Neural progenitor cell (in vitro differentiated cells): ENCODE measurements at places on chromosomes 12 and 14.

DNA sequence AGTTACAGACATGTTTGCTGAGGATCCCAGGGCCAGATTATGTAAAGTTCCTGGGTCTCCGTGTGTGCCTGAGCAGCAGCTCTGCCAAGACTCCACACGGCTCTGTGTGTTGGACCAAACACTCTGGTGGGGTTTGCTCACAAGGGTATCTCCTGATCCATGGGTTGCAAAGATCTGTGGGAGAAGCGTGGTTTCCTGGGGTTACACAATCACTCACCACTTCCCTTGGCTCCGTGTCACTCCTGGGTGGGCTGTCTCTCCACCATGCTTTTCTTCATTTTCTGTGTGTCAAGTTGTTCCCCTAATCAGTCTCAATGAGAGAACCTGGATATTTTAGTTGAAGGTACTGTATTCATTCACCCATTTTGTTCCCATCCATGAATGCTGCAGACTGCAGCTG, 1088.8 kb downstream of the FSCB start:
- DNase-seq: no peak

DNA sequence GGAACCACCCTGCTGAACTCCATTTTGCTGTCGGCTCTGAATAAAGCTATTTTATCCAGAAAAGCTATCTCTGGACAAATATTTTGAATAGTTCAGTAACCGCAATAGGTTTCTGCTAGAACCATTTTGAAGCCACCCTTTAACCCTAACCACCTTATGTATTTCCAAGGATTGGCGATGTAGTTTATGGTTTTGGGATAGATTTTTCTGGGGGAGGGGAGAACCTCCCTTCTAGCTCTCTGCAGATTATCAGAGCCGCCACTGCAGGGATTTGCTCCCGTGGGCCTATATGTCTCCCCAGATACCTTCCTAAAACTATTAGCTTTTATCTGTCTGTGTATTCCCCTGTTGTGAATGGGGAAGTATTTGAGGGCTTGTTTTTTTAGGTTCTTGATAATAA, 1.8 kb upstream of the TUBA1B start:
- no peak for DNase-seq

- no peak for DNase-seq
Measured at GRCh38 chr14:90739318-90740068, 76.7 kb downstream of the TTC7B start.

- DNase-seq: peak; percentile 76
Measured at GRCh38 chr12:120972870-120973543, 5.3 kb upstream of the HNF1A start.

- DNase-seq: peak; percentile 52
Measured at GRCh38 chr14:56733396-56733795, 76.9 kb downstream of the OTX2 start.

DNA sequence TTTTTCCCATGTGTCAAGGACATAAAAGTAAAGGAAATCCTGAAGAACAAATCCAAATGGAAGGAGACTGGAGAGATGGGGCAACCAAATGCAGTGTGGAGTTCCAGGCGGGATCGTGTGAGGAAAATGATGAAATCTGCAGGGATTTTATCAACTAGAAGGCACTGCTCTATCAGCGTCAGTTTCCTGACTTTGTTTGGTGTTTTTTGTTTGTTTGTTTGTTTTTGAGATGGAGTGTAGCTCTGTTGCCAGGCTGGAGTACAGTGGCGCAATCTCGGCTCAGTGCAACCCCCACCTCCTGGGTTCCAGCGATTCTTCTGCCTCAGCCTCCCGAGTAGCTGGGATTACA, 43.3 kb upstream of the GPR132 start:
- no peak for DNase-seq

DNA sequence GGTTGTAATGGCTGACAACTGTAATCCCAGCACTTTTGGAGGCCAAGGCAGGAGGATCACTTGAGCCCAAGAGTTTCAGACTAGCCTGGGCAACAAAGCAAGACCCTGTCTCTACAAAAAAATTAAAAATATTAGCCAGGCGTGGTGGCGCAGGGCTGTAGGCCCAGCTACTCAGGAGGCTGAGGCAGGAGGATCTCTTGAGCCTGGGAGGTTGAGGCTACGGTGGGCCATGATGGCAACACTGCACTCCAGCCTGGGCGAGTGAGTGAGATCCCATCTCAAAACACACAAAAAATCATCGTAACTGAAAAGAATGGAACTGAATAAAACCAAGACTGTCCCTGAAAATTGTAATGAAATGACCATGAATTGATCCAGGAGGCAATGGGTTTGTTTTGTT, 6.1 kb downstream of the CAMKK2 start:
- no peak for DNase-seq

DNA sequence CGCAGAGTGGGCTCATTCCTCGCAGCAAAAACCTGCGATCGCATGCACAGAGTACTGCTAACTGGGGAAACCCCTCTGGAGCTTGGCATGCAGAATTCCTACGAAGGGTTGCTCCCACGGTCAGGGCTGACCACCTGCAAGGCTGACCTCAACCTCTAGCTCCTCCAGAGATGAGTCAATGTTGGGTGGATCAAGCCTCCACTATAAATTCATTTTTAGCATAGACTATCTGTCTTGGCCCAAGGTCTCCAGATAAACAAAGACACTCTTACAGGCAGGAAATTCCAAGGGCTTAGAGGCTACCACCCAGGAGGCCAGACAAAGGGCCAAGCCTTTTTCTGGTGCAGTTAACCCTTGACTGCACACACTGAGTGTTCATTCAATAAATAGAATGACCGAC, 296.5 kb downstream of the TMEM132D start:
- DNase-seq: peak; percentile 88

DNA sequence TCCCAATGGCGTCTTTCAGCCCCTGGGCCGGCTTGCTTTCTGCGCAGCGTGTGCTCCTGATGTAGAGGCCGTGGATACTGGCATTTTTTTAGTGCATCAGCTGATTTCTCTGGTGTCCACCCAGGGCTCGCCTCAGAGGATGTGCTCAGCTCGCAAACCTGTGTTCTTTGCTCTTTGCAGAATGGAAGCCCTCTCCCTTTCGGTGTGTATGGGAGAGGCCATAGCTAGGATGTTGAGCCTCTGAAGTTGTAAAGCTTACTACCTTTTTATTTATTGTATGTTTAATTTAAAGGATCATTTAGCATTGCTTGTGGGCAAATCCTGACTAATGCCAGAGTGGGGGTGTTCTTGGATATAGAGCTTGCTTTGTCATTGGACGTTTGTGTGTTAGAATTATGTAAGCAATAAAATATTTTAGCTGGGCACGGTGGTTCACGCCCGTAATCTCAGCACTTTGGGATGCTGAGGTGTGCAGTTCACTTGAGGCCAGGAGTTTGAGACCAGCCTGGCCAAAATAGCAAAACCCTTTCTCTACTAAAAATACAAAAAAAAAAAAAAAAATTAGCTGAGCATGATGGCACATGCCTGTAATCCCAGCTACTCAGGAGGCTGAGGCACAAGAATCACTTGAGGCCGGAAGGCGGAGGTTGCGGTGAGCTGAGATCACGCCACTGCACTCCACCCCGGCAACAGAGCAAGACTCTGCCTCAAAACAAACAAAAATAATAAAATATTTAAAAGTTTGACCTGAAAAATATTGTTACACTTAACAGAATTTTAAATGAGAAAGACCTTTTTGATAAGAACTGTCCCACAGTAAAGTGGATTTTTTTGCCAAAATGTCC, 52.6 kb upstream of the MMP17 start:
- no peak for DNase-seq

- DNase-seq: no peak
Measured at GRCh38 chr14:50998612-50999011, 54.3 kb upstream of the PYGL start.

- peak; percentile 77 for DNase-seq
Measured at GRCh38 chr14:88551094-88551870, 3.5 kb downstream of the PTPN21 start.

DNA sequence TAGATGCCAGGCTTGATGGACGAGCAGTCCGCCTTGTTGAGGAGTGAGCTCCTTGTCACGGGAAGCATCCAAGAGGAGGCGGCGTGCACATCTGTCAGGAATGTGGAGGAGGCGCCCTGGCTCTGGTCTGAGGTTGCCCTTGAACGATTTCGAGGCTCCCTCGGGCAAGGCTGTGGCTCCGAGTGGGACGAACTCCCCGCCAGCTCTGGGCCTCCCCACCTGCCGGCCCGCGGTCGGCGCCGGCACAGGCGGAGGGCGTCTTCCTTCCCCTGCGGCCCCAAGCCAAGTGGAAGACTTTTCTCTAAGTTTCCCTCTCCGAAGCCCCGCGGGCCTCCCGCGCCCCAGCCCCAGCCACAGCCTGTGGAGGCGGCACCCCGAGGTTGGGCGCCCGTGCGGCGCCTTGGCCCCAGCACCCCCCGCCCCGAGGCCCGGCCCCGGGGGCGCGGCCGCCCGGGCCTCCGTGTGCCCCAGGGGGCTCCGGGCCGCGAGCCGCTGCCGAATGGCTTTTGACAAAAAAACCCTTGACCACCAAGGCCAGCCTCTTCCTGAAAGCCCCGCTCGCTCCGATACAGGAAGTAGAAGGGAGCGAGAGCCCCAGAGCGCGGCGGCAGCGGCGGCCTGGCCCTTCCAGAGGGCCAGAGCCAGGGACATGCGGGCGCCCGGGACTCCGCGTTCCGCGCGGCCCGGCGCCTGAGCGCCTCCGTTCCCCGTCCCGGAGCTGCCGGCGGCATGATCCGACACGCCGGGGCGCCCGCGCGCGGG, at the start of gene RIN3:
Gene RIN3 (plus strand): TSS at position 578 of the 762 bp plus-strand sequence. CDS start 152 bp downstream, at position 730.
- peak; percentile 78 for DNase-seq

- no peak for DNase-seq
Measured at GRCh38 chr14:103223818-103224352, 100.6 kb downstream of the TNFAIP2 start.

GRCh38 chr14:104660597-104660996, 28.8 kb upstream of the INF2 start:
- DNase-seq: no peak

- DNase-seq: no peak
Measured at GRCh38 chr12:132170637-132171292, 26.5 kb downstream of the NOC4L start.

- no peak for DNase-seq
Measured at GRCh38 chr12:130478786-130479185, 141.1 kb downstream of the PIWIL1 start.

- no peak for DNase-seq
Measured at GRCh38 chr12:61916831-61917230, 343.4 kb upstream of the USP15 start.

DNA sequence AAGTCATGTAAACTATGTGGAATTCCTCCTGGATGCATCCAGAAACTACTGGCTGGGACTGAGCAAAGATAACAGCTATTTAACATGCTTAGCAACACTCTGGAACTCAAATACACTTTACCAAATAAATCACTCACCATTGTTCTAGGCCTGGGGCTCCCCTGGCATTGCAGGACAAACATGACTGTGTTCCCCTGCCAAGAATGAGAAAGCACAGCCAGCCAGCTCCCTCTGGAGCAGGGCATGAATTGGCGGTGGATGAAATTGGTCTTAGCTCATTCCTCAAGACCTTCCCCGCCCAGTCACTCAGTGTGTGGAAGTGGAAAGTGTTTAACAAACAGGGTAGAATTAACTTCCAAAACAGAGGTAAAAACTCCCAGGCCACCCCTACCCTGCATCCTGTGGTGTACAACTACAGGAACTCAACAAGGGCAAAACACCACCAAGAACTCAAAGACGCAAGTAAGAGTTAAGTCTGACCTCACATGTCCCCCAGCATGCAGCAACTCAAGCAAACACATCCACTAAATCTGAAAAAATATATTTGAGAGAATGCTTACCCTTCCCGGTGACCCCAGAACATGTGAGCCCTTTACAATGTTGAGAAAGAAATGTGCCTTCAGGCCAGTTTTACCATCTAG, 58.4 kb upstream of the BDKRB2 start:
- DNase-seq: no peak

GRCh38 chr14:82724316-82724715, 1190.7 kb upstream of the SEL1L start:
- DNase-seq: no peak

DNA sequence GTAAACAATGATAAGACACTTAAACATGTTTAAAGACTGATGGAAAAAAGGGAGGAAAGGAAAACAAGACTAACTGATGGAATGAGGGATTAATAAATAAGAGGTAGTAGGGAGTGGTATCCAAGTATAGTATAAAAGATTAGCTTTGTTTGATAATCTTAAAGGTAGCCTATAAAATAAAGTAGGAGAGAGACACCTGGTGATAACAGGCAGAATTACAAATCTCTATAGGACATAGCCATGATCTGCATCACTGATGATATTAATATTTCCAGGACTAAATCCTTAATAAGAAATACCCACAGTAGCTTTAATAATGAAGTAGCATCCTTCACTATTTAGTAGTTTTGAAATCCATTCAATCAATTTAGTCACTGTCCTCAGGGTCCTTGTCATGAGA, 30.4 kb downstream of the DLGAP5 start:
- no peak for DNase-seq

GRCh38 chr14:65361920-65362319, 50.6 kb upstream of the FUT8 start:
- DNase-seq: no peak

DNA sequence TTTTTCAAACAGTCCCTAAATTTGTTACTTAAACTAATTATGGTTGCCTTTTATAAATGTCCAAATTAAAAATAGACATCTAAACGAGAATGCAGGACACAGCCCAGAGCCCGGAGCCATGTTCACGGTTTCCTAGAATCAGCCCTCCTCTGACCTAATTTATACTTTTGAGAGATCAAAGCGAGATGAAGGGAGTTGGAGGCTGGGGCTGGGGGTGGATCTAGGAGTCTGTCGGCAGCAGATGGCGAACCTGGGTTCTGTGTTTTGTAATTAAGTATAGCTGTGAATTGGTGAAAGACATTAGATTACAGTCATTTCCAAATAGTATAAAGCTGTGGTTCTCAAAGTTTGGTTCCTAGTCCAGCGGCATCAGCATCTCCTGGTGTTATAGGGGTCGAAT, 210.1 kb downstream of the SLC41A2 start:
- DNase-seq: no peak

DNA sequence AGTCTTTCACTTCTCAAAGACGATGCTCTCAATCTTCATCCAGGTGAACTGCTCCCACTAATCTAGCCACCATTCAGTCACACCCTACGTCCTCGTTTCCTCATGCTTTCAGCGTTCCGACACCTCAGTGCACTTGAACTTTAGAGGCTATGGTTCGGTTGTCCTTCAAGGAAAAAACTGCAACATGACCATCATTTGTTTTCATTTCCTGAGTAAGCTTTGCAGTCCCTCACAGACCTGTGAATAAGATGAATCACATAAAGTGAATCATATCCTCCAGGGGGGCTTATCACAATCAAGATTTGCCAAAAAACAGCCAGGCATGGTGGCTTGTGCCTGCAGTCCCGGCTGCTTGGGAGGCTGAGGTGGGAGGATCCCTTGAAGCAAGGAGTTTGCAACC, 80.2 kb downstream of the TMCC3 start:
- DNase-seq: no peak

GRCh38 chr12:29343022-29343799, 37.8 kb downstream of the ERGIC2 start:
- no peak for DNase-seq
